Fibroblast of skin of right biceps (primary cell): ENCODE measurements at places on chromosomes 7 and 10.

DNA sequence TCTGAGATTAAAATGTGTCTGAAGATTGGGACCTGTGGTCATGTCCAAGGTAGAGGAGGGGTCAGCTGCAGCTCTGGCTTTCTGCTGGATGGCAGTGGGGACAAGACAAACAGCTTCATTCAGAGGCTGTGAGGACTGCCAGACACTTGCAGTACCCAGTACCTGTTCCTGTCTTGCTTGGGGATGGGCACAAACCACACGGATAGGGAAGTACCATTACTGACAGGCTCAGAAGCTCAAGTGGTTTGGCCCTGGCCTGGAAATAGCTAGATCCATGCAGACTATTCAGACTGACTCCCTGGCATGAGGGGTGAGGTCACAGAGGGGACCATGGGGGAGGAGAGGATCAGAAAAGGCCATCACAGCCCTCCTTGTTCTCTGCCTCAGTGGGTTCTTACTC is 56.0 kb upstream of the COMTD1 start:
- DNase-seq = no peak

GRCh38 chr10:94016727-94017714 is 23.3 kb downstream of the PLCE1 start:
- DNase-seq = no peak

- no peak for DNase-seq
Observed at GRCh38 chr10:18647945-18648344, 3.4 kb downstream of the NSUN6 start.

GRCh38 chr10:3119796-3120459 is 52.6 kb downstream of the PFKP start:
- no peak for DNase-seq

DNA sequence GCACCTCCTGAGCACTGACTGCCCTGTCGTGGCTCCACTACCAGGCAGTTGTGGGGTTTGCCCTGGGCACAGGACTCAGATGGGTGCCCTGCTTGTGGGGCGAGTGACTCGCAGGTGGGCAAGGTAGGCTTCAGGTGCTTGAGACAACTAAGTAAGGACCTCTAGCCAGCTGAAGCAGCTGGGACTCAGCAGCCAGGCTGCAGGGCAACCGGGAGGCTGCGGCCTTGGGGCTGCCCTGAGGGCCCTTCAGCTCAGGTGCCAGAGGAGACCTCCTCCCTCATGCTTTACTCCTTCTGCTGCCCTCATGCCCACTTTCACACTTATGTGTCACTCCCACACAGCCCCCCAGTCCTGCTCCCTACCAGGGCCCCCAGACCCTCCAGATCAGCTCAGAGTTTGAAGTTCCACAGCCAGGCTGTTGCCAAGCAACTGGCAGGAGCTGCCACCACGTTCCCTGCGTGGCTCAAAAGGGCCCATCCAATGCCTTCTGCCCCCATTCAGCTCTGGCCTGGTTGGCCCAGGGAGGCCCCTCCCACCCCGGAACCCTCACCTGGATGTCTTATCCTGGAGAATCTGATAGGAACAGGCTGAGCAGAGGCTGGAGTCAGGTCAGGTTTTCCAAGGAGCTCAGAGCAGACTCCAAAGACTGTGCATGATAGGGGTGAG is 10.0 kb downstream of the TLX1 start:
- no peak for DNase-seq

DNA sequence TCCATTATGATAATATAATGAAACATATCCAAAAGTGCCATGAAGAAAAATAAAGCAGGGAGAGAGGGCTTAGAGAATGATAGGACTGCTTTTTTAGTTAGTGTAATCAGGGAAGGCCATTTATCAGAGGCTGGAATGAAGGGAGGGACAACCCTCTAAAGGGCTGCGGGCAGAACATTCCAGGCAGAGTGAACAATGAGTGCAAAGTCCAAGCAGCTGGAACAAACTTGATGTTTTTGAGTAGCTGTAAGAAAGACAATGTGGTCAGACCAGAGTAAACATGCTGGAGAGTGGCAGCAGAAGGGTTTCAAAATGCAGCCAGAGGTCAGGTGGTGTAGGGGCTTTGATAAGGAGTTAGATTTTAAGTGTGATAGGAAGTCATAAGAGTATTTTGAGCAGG is 65.6 kb upstream of the CCDC6 start:
- DNase-seq = no peak

DNA sequence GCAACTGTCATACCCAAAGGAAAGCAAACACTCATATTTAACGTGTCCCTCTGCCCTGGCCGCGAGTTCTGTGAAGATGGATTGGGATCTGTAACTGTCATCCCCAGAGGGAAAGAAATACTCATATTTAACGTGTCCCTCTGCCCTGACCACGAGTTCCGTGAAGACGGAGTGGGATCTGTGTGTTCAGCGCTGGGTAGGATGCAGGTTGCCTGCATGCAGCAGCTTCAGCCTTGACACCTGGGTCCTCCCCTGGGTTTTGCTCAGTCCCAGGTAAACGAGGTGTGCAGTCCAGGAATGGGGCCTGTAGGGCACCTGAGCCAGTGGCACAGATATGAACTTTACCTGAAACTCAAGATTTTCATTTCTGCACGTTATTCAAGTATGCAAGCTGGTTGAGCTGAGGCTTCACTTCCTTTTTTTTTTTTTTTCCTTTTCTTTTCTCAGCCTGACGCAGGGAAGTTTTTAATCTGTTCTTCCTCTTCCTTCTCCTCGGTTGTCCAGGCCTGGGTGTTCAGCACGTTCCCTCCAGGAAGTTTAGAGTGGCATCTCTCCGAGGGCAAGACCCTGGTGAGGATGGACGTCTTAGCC is 159.0 kb upstream of the SHH start:
- no peak for DNase-seq

- DNase-seq = no peak
Observed at GRCh38 chr7:29401769-29402168, 161.9 kb upstream of the PRR15 start.

GRCh38 chr7:112510001-112510742 is 29.4 kb downstream of the LSMEM1 start:
- peak; percentile 91 for DNase-seq

GRCh38 chr7:137873524-137873923 is 26.8 kb upstream of the DGKI start:
- peak; percentile 92 for DNase-seq

DNA sequence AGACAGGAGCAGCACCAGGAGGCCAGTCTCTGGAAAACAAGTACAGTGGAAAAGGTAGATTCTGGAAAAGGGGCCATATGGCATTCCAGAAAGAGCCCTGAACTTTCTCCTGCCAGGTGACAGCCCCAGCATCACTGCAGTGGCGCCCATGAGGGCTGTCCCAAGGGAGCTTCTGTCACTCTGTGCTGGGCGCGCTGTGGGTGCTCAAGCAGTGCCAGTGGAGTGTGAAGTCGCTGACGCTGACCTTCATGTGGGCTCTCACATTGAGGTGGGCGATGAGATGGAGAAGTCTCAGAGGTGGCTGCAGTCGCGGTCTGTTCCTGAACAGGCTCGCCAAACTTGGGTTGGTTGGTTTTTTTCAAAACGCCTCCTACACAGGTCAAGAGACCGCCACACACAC is 38.2 kb downstream of the FKBP6 start:
- no peak for DNase-seq

- DNase-seq = no peak
Observed at GRCh38 chr7:98203261-98203963, 7.8 kb upstream of the BHLHA15 start.

GRCh38 chr7:15561835-15562234 is at the start of gene AGMO:
TSS of gene AGMO (minus strand) at chr7:15562015.
- peak; percentile 31 for DNase-seq

DNA sequence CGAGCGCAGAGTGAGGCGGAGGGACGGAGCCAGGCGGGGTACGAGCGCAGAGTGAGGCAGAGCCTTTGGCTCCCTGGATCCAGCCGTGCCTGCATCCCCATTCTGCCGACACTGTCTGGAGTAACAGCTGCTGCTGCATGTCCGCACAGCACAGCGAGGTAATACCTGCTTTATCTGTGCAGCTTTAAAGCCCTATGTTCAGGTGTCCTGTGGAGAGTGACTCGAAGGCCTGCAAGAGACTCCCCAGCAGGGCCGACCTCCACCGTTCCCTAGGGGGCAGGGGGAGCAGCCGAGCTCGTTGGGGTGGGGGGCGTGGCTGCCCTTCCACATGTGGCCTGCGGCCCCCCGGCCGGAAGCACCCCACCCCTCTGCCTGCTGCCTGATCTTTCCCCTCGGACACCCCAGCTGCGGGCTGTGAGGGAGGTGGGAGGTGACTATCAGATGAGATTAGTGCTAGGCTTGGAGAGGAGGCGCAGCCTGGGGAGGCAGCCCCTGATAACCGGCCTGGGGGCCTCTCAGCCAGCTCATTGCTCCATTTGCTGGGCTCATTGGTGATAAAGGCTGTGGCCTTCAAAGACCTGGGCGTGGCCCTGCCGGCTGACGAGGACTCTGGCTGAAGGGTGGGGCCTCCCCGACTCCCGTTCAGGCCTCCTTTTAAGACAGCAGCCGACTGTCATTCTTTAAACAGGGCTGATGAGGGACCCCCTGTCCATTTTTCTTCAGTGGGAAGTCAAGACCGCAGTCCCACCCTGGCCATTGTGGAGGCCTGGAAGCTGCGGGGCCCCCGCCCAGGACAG is 8.0 kb downstream of the VENTX start:
- DNase-seq = no peak
